ENCODE measurements at places on chromosomes 12 and 14.

- no peak for DNase-seq
These were observed 190.8 kb upstream of the CCDC196 start for GRCh38 chr14:66295386-66295785.

DNA sequence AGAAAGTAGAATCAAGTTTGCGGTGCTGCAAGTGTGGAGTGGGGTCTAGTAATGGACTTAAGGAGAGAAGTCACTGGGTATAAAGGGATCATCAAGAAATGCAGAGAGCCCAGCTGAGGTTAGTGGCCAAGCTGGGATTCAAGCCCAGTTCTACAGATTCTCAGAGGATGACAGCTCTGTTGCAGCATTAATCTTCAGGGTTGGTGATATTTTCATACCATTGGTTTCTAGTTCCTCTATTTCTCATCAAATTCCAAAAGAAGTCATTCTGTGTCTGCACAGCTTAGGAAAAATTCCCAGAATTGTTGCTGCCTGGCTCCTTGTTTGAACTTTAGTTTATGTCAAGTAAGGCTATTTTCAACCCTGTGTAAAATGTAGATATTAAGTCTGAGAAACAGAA, 169.5 kb upstream of the NTF3 start:
- no peak for DNase-seq

DNA sequence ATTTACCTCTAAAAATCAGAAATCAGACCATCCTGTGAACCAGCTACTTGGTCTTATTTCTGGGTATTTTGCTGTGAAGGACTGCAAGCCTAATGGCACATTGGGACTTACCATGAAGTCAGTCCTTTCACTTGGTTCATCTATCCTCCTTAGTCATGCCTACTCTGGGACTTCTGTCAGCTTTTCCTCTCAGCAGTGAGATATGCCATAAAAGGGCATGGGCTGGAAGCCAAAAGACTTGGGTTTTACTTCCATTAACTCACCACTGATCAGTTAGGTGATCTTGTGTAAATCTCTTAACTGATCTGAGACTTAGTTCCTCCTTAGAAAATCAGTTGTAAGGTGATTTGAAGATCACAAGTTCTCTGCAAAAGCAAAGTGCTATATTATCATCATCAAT, 116.5 kb downstream of the PAH start:
- DNase-seq: no peak

GRCh38 chr12:15527201-15528080, 205.1 kb downstream of the PTPRO start:
- no peak for DNase-seq

- DNase-seq: no peak
These were observed 210.4 kb downstream of the EXOC5 start for GRCh38 chr14:57058319-57058718.

DNA sequence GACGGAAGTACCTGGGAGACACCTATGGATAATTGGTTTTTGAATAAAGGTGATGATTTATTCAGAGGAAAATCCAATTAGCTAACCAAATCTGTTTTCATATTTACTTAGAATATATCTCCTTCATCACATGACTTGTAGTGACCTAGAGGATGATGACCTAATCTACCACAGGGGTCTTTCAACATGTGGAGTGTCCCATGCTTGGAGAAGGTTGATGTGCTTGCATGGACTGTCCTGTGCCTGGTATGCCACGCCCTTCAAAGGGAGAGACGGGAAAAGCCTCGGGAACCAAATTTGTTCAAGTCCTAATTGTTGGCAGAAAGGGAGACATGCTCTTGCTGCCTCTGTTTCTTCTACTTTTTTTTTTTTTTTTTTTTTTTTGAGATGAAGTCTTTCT, 11.8 kb upstream of the PAPLN start:
- DNase-seq: no peak
